Jurkat, Clone E6-1 (cell line): ENCODE measurements at places on chromosomes 2 and 18.
A peak's percentile ranks its signal among the peaks of the same experiment; 100 is the strongest.

- DNase-seq, result no peak
Observed at GRCh38 chr2:22932288-22932687, 452.7 kb upstream of the KLHL29 start.

DNA sequence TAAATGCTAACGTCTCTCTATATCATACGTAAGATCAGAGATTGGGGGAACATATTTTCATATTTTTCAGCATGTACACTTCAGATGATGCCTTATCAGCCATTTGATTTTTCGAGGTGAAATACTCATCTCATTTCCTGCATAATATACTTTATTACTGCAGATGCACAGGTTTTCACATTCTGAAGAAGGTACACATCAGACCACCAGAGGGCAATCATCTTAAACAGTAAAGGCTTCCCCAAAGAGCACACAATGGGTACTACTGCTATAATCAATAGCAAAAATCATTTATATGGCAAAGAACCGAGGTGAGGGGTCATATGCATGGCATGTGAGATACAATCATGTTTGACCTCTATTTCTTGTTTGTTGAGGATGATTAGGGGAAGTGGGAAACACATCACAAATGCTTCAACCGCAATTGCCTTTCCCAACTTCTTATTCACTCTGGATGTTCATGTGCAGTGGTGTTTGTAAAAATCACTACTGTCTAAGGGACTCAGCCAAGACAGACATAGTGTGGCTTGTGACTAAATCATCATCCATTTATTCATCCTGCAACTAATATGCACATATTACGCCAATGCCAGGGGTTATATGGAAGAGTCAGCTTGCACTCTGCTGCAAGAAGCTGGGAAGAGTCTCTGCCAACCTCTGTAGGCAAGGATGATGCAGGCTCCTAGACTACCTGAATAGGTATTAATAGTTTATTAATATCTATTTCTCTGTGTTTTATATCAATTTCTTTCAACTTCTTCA, 118.7 kb downstream of the EPB41L3 start:
- peak; percentile 33 for DNase-seq

- no peak for DNase-seq
Observed at GRCh38 chr2:141766225-141766624, 364.6 kb downstream of the LRP1B start.

DNA sequence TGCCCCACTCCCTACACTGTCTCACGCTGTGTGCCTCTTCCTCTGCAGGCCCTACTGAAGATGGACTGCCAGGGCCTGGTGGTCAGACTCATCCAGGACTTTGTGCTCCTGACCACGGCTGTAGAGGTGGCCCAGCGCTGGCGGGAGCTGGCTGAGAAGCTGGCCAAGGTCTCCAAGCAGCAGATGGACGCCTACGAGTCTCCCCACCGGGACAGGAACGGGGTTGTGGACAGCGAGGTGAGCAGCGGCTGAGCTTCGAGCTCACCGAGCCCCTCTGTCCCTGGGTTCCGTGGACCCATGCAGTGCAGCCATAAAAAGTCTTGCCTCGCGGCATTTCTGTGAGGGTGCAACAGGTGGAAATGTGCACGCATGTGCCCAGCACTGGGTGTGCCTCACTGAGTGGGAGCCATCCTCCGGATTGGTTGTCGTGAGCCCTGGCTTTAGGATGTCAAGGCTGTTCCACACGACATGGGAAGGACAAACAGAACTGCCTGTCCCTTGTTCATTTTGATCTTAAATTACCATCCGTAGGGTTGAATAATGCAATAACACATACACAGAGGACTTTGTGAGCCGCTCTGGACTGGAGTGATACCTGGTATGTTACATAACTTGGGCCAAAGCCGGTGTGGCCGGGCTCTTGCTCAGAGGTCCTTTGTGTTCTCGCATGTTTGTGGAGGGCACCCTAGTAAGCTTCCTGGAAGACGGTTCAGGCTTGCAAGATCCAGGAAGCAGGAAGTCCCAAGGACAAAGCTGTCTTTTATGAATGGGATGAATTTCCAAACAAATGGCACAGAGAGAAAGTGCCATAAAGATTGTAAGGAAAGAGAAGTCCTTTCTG, 100.9 kb downstream of the SH3BP4 start:
- no peak for DNase-seq

- DNase-seq, result no peak
Observed at GRCh38 chr2:118565301-118565700, 282.1 kb downstream of the EN1 start.

GRCh38 chr18:49966090-49966489, 152.8 kb upstream of the ACAA2 start:
- DNase-seq, result no peak

GRCh38 chr2:176680916-176681516, 411.8 kb downstream of the MTX2 start:
- DNase-seq, result no peak

DNA sequence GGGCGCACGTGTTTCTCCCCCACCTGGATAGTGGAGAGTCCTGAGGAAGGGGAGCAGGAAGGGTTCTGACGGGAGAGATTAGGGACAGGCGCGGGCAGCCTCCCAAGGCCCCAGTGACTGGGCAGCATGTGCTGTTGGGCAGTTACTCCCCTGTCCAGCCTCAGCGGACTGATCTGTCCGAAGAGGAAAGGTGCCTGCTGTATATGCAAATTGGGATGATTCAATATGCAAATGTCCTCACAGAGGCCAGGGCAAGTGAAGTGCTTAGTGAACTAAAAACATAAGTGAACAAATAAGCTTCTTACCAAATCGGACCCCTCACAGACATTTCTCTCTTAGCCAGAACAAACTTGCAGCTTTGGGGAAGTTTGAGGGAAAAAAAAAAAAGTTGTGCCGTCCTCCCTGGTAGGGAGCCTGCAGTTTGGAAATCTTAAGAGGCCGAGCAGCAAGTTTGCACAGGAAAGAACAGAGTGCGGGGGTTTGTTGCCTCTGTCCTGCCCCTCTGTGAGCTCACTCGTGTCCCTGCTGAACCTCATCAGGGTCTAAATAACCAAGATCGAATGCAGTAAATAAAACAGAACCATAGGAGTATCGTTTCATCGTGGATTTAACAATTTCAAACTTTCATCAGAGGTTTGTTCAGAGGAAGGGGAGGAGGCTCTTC, 141.4 kb downstream of the KCTD1 start:
- DNase-seq, result no peak

- DNase-seq, result no peak
Observed at GRCh38 chr2:7703543-7704144, 786.4 kb downstream of the RNF144A start.

DNA sequence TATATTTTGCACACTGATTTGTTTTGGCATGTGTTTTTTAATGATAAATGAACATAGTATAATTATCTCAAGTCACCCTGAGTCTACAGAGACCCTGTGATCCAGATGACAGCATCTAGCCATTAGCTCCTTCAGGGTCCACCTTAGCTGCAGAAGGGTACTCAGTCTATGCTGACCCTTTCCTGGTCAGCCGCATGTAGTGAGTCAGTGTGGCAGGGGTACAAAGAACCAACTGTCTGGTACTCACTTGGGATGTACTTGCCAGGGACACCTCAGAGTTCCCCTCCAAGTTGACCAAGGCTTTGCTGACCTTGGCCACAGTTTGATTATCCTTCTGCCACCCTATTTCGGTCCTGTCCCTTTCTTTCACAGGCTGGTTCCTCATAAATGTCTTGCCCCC, 369.5 kb downstream of the PLCL1 start:
- DNase-seq, result no peak

DNA sequence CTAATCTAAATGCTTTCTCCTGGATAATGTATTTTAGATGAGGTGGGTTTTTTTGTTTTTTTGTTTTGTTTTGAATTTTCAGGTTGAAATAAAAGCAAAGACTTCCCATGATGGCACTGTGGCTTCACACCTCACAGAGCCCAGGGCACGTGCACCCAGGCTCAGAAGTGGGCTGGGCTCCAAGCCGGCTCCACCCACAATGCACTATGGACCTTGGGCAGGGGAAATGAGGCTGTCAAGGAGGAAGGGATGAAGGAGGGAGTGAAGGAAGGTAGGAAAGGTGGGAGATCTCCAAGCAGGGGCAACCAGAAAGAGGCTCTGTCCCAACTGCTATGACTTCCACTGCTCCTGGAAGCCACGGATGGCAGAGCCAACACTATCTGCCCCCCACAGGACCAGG, 60.4 kb downstream of the BIN1 start:
- no peak for DNase-seq
